ENCODE measurements at places on chromosomes 7 and 10. TPM values are rescaled to one million over a fixed set of nuclear protein-coding genes. Genes with fewer than 3 reads are reported as not detected.

DNA sequence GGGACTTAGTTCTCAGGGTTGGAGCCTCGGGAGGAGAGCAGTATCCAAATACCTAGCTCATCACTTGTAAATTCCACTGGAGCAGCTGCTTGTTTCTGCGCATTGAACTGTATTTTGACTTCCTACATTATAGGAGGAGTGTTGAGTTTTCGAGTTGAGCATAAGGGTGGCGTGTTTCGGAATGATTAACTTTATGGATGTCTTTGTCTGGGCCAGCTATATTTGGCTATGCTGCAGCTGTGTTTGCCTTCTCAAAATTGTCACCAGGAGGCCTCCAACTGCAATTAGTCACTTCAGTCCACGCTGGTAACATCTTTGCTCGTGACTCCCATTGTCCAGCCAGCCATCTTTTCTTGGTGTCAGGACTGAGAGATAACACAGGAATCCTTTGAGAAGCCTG, 9.1 kb downstream of the CELF2 start:
- peak; percentile 92 for DNase-seq

GRCh38 chr7:44194069-44194468, 4.8 kb upstream of the GCK start:
- DNase-seq, result peak; percentile 47

DNA sequence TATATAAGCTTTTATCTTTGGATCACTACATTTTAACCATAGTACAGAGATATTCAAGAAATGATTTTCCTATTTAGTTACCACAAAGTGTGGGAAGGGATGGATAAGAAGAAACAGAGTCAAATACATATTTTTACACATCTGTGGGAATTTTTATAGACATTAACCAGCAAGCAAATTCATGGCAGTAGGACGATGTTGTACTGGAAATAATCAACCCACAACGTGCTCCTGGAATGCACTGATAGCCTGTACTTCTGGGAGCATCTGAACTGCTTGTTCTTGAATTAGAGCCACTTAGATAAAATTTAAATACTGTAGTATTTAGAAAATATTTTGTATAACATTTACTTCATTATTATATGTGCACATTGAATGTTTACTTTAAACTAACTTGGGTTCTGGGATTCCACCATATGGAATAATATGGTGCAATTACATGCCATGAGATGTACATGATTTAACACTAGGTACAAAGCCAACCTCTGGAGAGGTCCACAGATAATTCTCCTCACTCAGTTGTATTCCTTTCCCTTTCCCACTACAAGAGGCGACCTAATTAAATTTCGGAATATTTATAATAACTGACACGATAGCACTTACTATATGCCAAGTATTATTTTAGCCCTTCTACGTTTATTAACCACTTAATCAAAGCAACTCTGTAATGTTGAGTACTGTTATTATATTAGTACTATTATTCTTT, 164.9 kb upstream of the HGF start:
- DNase-seq, result no peak

KIF11 gene
- 1.9 TPM for total RNA-seq

- no peak for DNase-seq
These were observed 68.5 kb downstream of the CXCL12 start for GRCh38 chr10:44316187-44316921.

DNA sequence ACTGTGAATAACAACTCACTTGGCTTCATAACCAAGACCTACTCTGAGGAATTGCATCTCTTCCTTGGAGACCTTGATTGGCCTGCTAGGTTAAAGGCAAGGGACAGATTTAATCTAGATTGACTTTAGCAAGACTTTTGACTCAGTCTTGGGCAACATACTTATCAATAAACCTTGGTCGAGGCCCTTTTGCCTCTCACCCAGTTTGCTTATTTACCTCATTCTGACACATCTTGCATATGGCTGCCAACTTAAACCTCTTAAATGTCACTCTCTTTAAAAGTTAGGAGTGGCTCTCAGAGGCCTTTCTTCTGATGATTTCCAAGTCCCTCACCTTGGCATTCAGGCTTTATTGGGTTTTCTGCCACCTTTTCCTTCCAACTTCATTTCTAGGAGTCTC, 124.5 kb downstream of the BAMBI start:
- DNase-seq, result no peak

DNA sequence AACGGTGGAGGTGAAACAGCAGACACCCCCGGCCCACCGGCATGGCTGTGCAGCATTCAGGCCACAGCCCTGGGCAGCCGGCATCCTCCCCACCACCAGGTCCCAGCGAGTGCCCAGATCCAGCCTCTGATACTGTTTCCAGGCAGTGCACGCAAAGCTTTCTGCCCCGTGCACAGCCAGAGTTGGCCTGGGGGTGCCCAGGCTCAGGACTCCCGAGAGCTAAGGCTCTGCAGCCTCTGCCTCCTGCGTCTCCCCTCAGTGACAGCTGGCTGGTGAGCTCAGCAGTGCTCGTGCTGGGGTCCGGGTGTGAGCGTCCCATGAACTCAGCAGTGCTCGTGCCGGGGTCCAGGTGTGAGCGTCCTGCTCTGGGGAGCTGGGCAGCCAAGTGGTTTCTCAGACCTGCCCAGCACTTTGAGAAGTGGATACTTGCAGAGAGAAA, 65.4 kb downstream of the CFAP46 start:
- no peak for DNase-seq

- no peak for DNase-seq
These were observed 314.0 kb downstream of the DNAJB6 start for GRCh38 chr7:157650801-157651200.

NEUROG3 gene
- total RNA-seq, result not detected

DNA sequence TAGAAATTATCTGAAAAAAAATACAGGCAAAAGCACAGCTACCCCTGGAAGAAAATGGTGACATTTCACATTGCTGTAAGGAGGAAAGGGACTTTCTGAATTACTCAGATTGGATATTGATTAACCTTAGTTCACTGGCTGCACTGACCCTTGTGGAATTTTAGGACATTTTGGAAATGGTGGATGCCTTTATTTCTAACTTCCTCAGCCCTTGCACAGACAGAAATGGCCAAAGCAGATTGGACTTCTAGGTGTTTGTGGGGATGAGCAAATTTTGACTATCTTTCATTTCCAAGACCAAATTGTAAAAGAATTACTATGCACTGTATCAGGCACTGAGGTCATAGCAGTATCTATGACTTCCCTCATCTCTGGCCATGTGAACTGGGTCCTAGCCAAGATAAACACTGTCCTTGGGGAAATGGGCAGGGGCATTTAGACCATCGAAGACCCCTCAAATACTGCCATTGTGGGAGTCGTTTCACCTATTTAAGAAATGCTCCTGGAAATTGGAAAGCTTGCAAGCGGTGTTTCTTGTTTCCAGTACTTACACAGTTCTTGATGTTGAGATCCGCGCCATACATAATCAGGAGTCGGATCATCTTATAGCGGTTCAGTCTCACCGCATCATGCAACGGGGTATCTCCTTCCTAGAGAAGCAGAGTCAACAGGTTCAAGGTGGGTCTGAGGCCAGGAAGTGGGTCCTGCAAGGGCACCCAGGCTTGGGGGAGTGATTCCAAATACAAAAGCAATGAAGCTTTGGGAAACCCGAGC, 5.7 kb downstream of the ANKRD1 start:
- peak; percentile 35 for DNase-seq

- no peak for DNase-seq
These were observed 355.5 kb downstream of the GLRX3 start for GRCh38 chr10:130491693-130492050.

DAGLB gene
- total RNA-seq, result 31.3 TPM

LIPK gene
- not detected for total RNA-seq

GRCh38 chr7:18241543-18242231, 214.0 kb upstream of the PRPS1L1 start:
- no peak for DNase-seq

DNA sequence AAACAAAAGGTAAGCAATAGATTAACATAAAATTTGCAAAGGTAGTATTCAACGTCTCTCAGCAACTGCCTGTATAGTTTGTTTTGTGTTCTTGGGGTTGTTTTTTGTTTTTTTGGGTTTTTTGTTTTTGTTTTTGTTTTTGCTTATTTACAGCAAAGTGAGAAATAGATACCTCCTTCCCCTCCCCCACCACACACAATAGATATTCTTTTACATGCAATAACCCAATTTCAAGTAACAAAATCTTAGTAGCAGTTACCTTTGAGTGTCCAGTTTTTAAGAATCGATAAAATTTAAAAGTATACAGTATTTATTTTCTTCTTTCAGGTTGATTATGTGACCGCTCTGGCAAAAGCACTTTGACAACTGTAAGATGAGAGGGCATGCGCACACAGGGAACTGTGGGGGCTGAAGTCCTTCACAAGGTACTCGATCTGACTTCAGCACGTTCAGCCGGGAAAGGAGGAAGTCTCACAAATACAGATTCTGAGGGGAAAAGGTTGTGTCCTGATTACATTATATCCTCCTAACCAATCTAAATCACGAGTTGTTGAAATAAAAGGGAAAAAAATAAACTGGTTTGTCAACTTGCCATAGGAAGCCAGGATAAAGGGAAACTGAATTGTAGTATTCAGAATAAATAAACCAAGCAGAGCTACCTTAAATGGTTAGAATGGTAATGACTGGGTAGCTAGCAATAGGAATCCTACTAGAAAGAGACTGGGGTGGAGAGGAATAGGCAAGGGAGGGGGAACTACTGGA, 47.8 kb downstream of the CPEB3 start:
- DNase-seq, result peak; percentile 81

LGI1 gene
- not detected for total RNA-seq

DNA sequence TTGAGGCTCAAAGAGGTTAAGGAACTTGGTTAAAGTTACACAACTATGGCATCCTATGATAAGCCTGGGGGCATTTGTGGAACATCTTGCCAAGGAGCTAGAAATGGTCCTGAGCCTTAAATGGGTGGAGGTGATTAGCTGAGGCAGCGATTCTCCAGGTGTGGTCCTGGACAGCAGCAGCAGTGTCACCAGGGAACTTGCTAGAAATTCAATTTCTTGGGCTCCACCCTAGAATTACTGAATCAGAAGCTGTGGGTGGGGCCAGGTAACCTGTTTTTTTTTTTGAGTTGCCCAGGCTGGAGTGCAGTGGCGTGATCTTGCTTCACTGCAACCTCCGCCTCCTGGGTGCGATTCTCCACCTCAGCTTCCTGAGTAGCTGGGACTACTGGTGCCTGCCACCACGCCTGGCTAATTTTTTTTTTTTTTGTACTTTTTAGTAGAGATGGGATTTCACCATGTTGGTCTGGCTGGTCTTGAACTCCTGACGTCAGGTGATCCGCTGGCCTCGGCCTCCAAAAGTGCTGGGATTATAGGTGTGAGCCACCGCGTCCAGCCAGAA, 13.1 kb downstream of the RPS24 start:
- DNase-seq, result no peak

GRCh38 chr10:103853428-103854264, 1.7 kb downstream of the SH3PXD2A start:
- no peak for DNase-seq

WAPL gene
- 34.9 TPM for total RNA-seq

DNA sequence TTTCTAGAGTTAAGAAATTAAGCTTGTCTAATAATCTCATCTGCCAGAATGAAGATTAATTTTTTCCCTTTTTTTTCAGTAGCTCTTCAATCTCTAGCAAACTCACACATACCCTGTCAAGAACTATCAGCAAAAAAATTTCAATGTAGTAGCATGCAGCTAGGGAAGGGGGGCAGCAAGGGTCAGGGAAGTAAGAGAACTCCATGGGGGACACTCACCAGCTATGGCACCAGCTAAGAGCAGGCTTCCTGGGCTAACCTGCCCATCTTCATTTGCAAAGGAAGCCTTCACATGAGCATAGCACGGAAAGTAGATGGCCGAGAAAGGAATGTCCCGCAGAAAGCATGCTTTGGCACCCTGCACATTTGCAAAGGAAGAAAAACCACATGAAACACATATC, 190.4 kb downstream of the SLC25A13 start:
- DNase-seq, result no peak

ACADSB gene
- 5.9 TPM for total RNA-seq

GRCh38 chr10:96858706-96859050, 26.6 kb downstream of the LCOR start:
- no peak for DNase-seq

GRCh38 chr10:3949711-3950110, 164.7 kb upstream of the KLF6 start:
- no peak for DNase-seq

GRCh38 chr7:137846549-137846826, 286 bp downstream of the DGKI start:
- no peak for DNase-seq

GRCh38 chr7:65832281-65832680, 40.6 kb upstream of the VKORC1L1 start:
- DNase-seq, result peak; percentile 63

DNA sequence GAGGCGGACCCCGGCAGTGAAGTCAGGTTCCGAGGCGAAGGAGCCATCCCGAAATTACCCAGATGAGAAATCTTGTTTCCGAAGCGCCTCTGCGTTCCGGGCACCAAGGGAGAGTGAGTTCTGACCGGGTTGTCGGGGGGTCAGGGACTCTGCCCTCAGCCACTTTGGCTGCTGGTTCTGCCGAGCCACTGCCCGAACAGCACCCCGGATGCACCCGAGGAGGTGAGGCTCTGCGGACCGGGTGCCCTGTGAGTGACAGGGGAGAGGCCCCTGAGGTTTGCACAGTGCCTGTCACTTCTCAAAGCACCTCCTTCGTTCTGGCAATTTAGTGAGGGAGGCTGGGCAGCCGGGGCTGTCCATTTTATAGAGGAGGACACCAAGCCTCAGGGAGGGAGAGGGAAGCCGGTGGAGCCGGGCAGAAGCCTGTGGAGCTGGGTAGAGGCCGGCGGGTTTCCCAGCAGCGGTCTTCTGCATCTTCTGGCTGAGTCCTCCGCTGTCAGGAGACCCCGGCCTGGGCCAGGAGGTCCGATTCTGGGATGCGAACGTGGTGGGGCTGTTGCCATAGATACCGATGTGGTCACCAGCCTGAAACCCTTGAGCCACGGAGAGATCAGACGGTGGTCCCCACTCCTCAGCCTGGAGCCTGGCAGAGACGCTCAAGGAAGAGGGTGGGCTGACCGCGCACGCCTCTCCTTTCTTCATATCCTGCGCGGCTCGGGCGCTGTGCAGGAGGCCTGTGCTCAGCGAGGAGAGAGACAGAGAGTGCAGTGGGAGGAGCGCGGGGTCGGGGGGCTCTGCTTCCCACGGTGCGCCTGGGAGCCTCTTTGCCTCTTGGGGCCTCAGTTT, 18.9 kb upstream of the SHH start:
- DNase-seq, result no peak

DNA sequence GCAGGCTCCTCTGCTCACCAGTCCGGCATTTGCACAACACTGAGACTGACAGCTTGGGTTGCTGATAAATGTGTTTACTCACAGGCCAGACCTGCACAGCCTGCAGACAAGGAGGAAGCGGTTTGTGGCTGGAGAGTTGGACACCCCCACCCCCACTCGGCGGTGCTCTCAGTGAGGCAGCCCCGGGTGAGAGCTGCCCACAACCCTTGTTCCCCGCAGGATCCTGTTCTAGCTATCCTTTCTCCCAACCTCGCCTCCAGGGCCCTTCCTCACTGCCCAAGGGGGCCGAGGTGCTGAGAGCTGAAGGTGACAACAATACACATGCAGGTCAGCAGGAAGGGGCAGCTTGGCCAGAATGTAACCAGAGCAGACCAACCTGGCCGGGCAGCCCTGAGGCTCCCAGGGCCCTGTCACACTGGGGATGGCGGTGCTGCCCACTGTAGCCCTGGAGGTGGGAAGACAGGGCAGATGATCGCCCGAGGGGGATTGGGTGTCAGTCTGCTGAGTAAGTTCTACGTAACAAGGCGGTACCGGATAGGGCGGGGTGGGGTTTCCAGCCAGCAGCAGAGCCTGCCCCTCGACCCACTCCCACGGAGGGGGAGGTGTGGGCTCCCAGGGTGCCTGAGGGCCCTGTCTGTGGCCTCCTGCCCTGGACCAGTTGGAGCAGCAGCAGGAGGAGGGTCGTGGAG, 2.1 kb upstream of the ADAM8 start:
- DNase-seq, result peak; percentile 24
